CD8-positive, alpha-beta T cell (primary cell): ENCODE measurements at places on chromosomes 2 and 18. TPM values are rescaled to one million over a fixed set of nuclear protein-coding genes. Genes with fewer than 3 reads are reported as not detected.

MC5R gene
- total RNA-seq, result not detected

MEP1B gene
- not detected for total RNA-seq

TWIST2 gene
- not detected for total RNA-seq

CHST9 gene
- not detected for total RNA-seq
